ENCODE measurements at places on chromosomes 7 and 10.

- no peak for DNase-seq
These were observed 78.3 kb downstream of the MMRN2 start for GRCh38 chr10:86878983-86879713.

GRCh38 chr10:119132521-119133345 is 28.8 kb downstream of the DENND10 start:
- no peak for DNase-seq

- no peak for DNase-seq
These were observed 61.3 kb downstream of the ABLIM1 start for GRCh38 chr10:114596793-114597192.

GRCh38 chr7:95322854-95323253 is 1.5 kb downstream of the PON1 start:
- DNase-seq: no peak

DNA sequence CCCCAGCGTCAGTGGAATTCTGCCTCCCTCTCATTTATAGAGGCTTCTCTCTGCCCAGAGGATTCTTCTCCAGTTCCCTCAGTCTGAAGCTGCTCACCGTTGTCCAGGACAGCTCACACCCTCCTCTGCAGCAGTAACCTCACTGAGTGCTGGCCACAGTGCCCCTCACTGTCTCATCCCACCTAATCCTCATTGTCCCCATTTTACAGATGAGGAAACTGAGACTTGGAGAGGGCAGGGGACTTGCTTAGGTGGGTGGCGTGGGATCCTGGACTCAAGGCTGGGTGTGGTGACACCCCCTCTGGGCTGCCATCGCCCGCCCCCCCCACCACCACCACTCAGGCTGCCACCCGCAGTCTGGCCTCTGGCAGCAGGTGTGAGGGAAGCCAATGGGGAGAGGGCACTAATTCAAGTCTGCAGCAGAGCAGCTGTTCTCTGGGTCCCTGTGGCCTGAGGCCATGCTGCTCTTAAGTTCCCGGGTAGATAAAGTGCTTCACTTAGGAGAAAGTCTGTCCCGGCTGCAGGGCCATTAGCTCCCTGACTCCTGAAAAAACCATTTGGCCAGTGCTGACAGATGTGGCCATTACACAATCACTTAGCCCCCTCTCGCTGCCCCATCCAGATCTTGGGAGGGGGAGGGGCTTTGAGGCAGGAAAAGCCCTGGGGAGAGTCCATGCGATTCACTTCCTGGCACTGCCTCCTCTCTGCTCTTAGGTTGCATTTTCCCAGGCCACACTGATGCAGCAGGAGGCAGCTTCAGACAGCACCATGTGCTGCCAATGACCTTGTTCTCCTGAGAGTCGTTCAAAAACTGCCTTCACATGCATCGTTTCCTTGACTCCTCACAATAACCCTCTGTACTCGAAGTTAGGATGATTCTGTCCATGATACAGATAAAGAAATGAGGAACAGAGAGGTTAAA is 36.3 kb downstream of the DRGX start:
- peak; percentile 59 for DNase-seq

GRCh38 chr10:13555884-13556510 is 27.2 kb upstream of the BEND7 start:
- no peak for DNase-seq

DNA sequence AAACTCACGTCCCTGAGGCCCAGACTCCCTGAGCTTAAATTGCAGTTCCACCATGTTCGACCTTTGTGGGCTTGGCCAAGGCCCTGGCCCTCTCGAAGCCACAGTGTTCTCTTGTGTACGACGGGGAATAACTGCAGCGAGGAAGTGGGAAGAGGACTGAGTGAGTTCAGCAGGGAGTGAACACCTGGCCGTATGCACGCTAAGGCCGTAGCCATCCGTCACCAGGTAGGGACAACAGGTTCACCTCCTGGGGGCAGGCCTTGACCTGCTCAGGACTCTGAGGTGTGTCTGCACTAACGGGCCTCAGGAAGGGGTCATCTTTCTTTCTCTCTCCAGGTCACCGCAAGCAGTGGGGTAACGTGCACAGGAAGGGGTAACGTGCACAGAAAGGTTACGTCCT is 67.2 kb upstream of the CTBP2 start:
- no peak for DNase-seq

DNA sequence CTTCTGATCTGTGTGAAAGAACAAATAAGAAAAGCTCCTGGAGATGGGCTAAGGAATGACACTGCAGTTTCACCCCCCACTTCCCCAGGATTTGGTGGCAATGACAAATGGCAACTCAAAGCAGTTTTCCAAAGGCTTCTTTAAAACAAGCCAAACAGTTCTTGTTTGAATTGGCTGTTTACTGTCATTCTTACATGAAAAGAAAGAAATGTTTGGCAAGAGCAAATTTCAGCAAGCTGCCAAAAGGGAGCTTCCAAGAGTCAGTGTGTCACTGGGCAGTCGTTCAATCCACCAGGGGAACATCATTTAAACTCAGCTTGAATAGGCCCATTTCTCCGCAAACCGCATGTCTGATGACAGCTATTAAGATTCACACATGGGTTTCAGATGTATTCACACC is 119.0 kb upstream of the RHOBTB1 start:
- no peak for DNase-seq

GRCh38 chr7:95723583-95724180 is 48.7 kb upstream of the DYNC1I1 start:
- peak; percentile 25 for DNase-seq

GRCh38 chr10:36026656-36027390 is 384.7 kb upstream of the FZD8 start:
- no peak for DNase-seq

- DNase-seq: no peak
These were observed 15.1 kb downstream of the ITGA8 start for GRCh38 chr10:15704581-15704968.

- DNase-seq: no peak
These were observed 2.9 kb downstream of the FZD8 start for GRCh38 chr10:35639021-35639727.

DNA sequence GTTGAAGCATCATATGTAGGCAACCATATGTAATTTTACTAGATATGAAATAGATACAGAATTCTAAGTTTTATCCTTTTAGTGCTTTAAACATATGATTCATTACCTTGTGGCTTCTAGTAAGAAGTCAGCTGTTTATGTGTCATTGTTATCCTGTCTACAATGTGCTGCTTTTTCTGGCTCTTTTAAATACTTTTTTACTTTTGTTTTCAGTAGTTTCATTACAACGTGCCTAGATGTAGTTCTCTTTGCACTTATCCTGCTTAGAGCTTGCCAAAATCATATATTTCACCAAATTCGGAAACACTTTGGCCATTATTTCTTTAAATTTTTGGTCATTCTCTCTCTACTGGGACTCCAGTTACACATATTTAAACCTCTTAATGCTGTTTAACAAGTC is 26.4 kb downstream of the YAE1 start:
- no peak for DNase-seq

DNA sequence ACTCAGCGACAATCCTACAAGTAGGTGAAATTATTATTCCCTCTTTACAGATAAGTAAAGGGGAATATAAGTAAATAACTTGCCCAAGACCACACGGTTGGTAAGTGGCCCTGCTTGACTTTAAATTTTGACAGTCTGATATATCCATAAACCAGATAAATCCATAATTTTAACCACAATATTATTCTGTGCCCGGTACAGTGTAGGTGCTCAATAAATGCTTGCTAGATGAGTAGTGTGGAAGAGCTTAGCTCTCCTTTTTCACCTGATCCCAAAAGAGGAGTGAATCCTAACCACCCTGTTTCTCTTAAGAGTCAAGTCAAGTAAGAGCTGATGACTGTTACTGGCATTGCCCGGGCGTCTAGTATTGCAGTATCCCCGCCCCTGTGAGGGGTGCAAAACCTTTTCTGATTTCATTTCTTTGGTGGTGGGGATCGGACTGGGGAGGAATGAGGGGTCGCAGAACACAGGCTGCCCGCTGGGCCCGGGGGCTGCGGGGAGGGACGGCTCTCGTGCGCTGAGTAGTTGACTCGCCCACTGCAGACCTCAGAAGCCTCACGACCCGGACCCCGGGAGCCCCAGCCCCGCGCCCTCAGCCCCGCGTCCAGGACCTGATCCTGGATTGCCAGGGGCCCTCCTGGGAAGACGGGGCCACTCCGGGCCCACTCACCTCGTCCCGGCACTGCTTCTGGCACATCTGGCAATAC is 490 bp downstream of the KIN start:
- peak; percentile 27 for DNase-seq

- DNase-seq: no peak
These were observed 13.3 kb downstream of the CYP2W1 start for GRCh38 chr7:996079-996872.

- no peak for DNase-seq
These were observed 31.7 kb downstream of the ZNF775 start for GRCh38 chr7:150410680-150411346.

DNA sequence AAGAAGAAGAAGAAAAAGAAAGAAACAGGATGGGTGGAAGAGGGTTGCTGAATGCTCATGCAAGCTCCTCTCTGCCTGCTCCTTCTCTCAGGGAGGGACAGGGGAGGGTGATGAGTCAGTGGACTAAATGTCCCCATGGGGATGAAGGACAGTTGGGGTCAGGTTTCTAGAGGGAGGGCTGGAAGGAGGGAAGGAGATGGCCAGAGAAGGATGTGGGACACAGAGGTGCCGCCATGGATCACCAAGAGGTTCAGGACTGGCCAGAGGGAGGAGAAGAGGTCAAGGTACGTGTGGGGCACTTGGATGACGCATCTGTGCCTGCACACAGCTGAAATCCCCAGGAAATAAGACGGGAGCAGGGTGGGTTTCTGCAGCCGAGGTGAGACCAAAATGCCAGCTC is 88.9 kb upstream of the GTF2I start:
- no peak for DNase-seq

GRCh38 chr7:39528849-39529248 is 37.4 kb upstream of the YAE1 start:
- no peak for DNase-seq

DNA sequence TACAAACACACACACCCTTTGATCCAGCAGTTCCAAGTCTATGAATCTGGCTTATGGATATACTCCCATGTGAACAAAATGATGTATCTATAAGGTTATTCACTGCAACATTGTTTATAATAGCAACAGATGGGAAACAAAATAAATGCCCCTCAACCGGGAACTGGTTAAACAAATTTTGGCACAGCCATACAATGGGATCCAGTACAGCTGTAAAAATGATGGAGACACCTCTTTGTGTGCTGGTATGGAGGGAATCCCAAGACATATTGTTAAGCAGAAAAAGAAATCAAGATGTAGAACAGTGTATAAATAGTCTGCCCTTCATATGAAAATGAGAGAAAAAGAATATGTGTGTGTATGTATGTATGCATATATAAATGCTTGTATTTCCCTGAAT is 155.5 kb downstream of the SNX10 start:
- DNase-seq: no peak

DNA sequence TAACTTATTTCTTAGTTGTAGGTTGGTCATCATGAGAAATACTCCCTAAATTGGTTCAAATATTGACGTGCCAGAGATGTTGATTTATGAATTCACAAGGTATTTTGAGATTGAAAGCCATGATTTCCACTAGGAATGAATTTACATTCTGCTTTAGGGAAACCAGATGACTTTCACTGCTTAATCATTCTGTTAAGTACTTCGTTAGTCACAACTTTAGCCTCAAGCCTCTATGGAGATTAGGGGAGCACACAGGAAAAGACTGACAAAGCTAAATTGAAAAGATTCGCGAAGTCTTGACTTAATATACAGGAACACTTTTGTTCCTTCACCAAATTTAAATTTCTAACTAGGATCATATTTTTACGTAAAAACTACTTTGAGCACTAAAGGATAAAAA is 250.4 kb upstream of the CACNA2D1 start:
- DNase-seq: peak; percentile 38

DNA sequence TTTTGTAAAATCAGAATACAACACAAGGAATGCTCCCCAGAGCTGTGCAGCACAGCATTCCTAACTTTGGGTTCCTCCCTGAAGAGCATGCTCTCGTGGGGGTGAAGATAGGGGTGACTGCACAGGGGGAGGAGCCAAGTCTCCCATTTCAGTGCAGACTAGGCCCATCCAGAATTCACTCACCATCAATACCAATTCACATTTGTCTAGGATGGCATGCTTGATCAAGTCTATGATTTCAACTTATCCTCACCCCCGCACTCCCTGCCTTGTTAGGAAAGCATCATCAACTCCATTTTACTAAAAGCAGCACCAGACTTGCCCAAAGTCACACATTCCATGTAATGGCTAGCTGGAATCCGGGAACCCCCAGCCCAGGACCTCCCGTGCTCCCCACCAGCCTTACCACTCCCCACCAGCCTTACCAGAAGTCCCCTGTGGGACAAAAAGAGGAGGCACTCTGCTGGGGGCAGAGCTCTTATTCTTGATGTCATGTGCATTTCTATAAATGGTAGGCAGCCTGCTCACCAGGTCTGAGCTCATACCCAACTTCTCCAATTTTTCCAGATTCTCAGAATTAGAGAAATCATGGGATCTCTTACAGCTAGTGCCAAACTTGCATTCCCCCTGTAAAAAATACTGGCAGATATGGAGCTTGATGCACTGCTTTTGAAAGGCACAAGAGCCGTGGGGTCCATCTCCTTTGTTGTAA is 6.2 kb downstream of the PARP12 start:
- DNase-seq: no peak

- no peak for DNase-seq
These were observed 18.7 kb downstream of the HSPA12A start for GRCh38 chr10:116723428-116724281.

GRCh38 chr10:88702848-88703597 is 3.0 kb upstream of the LIPK start:
- DNase-seq: peak; percentile 94

DNA sequence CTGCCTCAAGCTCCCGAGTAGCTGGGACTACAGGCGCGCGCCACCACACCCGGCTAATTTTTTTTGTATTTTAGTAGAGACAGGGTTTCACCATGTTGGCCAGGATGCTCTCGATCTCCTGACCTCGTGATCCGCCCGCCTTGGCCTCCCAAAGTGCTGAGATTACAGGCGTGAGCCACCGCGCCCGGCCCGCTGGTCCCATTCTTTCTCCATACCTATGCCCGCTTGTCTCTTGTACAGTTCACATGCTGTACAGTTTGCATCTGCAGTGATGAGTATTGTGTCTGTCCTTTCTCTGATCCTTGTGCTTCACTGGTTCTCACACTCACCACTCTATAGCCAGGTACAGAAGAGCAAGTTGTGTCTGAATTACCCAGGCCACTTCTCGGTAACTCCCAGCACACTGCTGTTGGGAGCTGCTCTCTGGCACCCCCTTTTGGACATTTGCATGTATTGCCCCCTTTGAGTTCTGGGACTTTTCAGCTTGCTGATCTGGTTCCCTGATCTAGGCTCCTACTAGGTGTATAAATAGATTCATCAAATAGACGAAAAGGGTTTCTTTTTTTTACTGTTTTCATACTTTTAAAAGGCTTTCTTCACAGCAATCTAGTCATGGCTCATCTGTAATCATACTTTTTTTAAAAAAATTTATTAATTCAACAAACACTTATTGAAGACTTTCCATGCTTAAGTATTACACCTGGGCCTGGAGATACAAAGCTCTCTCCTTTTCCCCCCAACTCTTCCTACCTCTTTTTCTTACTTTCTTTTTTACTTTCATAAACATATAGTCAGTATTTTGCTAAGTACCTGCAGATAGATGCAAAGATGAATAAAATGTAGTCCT is 53.5 kb downstream of the AOAH start:
- peak; percentile 62 for DNase-seq

GRCh38 chr7:44222776-44223261 is 22.0 kb downstream of the YKT6 start:
- no peak for DNase-seq
